ENCODE measurements at places on chromosomes 16 and 17.

DNA sequence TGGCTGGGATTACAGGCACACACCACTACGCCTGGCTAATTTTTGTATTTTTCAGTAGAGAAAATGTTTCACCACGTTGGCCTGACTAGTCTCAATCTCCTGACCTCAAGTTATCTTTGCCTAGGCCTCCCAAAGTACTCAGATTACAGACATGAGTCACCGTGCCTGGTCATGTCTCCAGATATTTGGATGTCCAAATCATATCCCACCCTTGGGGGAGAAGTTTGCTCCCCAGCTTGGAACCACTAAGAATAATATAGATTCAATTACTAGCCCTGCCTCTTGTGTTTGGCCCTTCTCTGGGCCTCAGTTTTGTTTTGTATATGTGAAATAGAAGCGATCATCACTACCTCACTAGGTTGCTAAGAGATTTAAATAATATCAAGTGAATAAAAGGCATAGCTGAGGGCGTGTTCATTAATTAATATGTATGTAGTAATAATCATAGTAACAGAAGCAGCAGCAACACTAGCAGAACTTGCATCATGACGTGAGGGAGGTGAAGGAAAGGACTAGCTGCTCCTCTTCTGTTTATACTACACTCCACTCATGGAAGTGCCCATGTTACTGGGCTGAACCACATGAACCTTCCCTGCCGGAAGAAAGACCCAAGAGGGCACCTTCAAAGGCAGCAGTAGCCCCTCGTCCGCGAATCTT, 253.6 kb upstream of the XYLT1 start:
- no peak for DNase-seq

DNA sequence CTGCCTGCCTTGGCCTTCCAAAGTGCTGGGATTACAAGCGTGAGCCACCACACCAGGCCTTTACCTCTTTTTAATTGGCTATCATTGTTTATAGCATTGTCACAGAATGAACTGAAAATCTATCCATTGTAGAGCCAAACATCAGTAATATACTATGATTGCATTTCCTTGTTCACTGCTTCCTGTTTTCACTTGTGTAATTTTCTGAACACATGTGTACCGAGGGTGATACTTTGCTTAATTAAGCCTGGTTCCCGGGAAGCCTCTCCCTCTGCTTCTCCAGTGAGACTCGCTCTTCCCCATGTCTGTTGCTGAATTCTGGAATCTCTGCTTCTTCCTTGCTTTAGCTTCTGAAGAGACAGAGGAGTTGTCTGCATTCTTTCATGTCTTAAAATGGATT, 33.1 kb downstream of the POLR3E start:
- no peak for DNase-seq

DNA sequence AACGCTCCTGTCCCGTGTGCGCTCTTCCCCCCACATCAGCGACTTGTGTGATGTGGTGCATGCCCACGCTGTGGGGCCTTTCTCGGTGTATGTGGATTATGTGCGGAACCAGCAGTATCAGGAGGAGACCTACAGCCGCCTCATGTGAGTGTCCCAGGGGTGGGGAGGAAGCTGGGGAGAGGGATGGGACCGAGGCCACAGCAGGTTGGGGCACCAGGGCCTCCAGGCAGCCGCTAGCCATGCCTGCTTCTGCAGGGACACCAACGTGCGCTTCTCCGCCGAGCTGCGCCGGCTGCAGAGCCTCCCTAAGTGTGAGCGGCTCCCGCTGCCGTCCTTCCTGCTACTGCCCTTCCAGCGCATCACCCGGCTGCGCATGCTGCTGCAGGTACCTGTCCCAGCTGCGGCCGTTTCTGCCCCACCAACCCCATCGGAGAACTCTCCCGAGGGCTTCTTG, 5.8 kb downstream of the ARHGEF15 start:
- no peak for DNase-seq

DNA sequence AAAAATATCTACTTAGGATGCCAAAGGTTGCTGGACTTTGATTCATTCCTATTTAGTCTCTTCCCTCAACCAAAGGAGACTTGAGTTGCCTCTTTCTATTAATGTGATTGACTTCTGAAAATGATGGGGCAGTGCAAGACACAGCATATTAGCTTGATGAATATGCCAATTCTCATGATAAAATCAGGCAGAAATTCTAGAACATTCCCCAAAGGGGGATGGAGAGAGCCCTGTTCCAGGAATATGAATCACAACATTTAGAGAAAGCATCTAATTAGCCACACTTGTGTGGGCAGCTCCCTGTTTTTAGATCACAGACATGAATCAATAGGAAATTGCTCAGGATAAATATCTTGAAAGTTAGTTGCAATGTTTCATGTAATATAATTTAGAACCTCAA, 584.0 kb upstream of the CDH8 start:
- DNase-seq, result no peak

- no peak for DNase-seq
Measured at GRCh38 chr16:26594666-26595065, 472.1 kb upstream of the C16orf82 start.

- DNase-seq, result no peak
Measured at GRCh38 chr16:3591436-3591803, 14.2 kb upstream of the NLRC3 start.

- no peak for DNase-seq
Measured at GRCh38 chr17:65064452-65065019, 8.0 kb upstream of the GNA13 start.

DNA sequence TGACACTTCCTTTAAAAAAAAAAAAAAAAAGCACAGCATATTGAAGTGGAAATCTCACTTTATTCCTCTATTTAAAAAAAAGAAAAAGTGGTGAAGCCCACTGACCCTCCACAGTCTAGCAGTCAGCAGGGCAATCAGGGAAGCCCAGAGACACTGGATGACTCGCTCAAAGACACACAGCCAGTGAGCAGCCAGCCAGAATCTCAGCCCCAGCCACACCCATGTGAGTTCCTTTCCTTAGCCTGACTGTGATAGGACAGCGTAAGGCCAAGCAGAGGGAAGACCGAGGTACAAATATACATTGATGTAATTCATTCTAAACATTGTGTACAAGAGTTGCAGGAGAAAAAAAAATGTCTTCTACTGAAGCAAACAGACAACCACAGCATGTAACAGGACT, 22.5 kb downstream of the XPO6 start:
- no peak for DNase-seq

DNA sequence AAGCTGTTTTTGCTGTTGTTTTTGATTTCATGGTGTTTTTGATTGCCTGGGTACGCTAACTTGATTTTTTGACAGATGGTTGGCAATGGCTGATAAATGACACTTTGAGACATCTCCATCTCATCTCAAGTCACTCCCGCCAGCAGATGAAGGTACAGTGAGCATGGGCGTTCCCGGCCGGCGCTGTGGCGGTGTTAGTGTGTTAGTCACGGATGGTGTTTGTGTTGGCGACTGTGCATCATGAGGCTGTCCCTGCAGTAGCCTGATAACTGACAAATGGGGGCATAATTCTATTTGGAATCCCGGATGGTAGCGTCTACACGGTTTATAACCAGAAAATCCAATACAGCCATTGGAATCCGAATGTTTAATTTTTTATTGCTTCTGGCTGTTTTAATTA, 81.6 kb upstream of the ZNF750 start:
- DNase-seq, result no peak

DNA sequence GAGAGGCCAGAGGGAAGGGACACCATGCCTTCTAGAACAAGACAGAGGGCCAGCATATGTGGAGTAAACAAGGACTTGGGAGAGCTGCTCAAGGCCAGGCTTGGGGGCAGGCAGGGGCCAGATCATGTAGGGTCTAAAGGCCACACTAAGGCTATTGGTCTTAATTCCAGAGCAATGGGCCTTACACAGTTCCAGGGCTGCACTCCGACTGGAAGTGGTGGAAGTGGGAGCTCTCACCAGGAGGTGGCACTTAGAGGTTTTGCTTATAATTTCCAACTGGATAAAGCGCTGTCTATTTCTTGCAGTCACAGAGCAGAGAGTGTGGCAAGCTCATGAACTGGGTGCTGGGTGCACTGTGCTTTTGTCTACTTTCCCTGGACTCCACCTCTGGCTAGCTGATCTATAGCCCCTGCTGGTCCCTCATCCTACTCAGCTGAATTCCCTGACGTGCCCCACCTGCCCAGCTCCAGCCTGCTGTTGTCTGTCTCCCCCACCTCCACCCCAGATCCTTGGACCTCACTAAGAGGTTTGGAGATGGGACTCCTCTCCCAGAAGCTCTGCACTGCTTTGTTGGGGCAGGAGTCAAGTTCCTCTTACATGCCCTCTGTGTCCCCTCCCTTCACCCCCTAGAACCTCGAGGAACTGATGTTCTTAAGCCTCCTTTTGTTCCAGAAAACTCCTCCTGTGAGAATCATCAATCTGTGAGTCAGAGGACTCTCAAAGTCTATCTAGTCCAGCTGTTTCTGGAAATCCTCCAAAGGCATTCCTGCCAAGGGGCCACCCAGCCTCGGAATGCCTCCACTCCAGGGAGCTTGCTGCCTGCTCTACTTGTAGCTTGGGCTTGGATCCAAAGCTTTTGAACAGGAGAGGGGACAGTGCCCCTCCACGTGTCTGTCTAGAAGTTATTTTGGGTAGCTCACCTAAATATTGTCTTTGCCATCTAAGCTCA, 48.1 kb upstream of the KSR1 start:
- DNase-seq, result no peak

DNA sequence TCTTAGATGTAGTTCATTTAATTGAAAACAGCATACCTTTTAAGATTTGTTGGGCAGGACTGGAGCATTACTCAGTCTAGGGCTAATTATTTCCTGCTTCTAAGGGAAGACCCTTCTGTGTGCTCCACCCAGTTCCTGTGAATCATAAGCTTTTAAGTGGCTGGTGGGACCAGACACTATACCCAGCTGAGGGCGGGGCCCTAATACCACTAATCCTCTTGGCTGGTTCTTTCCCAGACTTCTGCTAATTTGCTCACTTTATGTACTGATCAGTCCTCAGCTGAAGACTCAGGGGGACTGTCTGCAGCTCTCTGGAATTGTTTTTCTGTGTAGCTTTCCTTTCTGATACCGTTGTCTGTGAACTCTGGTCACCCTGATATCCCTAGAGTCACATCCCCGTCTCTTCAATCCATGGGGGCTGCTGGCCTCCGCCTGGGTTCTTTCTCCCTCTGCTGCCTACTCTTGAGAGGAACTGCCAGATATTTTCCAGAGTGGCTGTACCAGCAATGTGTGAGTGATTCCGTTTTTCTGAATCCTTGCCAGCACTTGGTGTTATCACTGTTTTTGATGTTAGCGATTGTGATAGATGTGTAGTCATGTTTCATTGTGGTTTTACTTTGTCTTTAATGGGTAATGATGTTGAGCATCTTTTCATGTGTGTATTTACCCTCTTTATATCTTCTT, 35.1 kb downstream of the MFSD11 start:
- DNase-seq, result no peak

DNA sequence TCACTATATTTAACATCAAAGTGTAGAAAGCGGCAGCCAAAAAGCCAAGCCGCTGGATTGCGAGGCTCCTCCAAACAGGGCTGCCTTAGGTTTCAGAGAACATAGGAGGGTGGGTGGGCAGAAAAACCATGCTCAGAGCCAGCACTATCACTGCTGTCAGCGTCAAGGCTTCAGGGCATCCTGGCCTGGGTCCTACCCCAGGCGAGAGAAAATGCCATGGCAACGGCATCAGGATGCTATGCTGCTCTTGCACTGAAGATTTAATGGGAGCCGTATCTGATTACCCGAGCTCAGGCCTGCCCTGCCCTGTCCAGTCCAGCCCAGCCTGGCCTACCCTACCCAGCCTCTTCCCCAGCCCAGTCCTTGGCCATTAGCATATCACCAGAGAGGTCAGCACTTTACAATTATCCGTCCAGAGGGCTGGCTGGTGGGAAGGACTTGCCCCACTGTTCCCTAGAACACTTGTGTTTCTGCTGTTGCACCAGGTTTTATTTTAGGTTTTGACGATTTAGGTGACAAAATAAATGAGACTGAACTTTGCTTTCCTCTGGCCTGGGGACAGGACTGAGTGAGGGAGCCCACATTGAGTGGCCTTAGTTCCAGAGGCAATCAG, 61.1 kb downstream of the TOM1L2 start:
- DNase-seq, result no peak

- no peak for DNase-seq
Measured at GRCh38 chr17:39960524-39961041, 2.2 kb upstream of the GSDMA start.

DNA sequence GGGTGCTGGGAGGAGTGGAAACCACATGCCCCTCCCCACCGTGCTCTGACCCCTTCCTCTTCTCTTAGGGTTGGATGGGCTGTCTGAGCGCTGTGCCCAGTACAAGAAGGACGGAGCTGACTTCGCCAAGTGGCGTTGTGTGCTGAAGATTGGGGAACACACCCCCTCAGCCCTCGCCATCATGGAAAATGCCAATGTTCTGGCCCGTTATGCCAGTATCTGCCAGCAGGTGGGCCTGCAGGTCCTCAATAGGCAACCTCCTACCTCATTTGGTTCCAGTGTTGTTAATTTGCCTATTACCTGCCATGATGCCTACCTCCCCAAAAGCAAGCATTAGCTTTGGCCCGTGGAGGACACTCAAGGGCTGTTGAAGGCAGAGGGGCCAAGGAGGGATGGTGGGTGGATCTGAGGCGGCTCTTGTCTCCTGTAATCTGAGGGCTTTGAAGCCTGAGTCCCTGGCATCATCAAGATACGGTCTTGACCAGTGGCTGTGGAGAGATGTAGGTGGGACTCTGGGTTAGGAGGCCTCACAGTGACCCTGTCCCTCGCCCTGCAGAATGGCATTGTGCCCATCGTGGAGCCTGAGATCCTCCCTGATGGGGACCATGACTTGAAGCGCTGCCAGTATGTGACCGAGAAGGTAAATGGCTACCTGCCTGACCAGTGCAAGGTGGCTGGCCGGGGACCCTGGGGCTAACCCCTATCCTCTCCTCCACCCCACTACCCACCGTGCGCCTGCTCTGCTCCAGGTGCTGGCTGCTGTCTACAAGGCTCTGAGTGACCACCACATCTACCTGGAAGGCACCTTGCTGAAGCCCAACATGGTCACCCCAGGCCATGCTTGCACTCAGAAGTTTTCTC, 3.4 kb downstream of the ALDOA start:
- no peak for DNase-seq

GRCh38 chr16:4507588-4508345, 30.8 kb downstream of the CDIP1 start:
- no peak for DNase-seq

All from NCI-H2081 treated with DMSO at 0.1 percent for 48 hours (cell line).